ENCODE measurements at places on chromosomes 7 and 10. TPM values are rescaled to one million over a fixed set of nuclear protein-coding genes. Genes with fewer than 3 reads are reported as not detected.

- no peak for DNase-seq
- no peaks in the 10 kb centered on the region for H3K27me3 ChIP-seq
- H3K36me3 ChIP-seq, result peaks cover 46% of the 10 kb centered on the region
- H3K4me3 ChIP-seq, result no peak overlapping the region
- no peak overlapping the region for H3K27ac ChIP-seq
These were observed 6.3 kb downstream of the ALDH18A1 start for GRCh38 chr10:95650232-95650631.

The PNLIP gene
- not detected for total RNA-seq

GRCh38 chr10:71290331-71290730, 28.7 kb upstream of the SLC29A3 start:
- no peak overlapping the region for H3K27ac ChIP-seq
- no peaks in the 10 kb centered on the region for H3K27me3 ChIP-seq
- no peaks in the 10 kb centered on the region for H3K4me1 ChIP-seq
- no peak overlapping the region for H3K4me3 ChIP-seq
- no peak for DNase-seq
- H3K36me3 ChIP-seq, result no peaks in the 10 kb centered on the region

The PHKG1 gene
- total RNA-seq, result 0.21 TPM

The SFXN4 gene
- 46.2 TPM for total RNA-seq

The NYAP1 gene
- total RNA-seq, result 0.63 TPM

GRCh38 chr10:7192831-7193361, 217.9 kb downstream of the SFMBT2 start:
- H3K27me3 ChIP-seq, result no peaks in the 10 kb centered on the region
- no peaks in the 10 kb centered on the region for H3K36me3 ChIP-seq
- no peak overlapping the region for H3K27ac ChIP-seq

GRCh38 chr7:22572937-22573336, 72.9 kb upstream of the STEAP1B start:
- no peak overlapping the region for H3K4me3 ChIP-seq
- H3K27me3 ChIP-seq, result no peaks in the 10 kb centered on the region
- H3K4me1 ChIP-seq, result peaks cover 50% of the 10 kb centered on the region
- peak; percentile 79 for DNase-seq
- peak overlapping the region; percentile 92 for H3K27ac ChIP-seq
- no peaks in the 10 kb centered on the region for H3K36me3 ChIP-seq

The GSTK1 gene
- total RNA-seq, result 131 TPM

- no peak for DNase-seq
- no peak overlapping the region for H3K4me3 ChIP-seq
- no peak overlapping the region for H3K27ac ChIP-seq
- H3K36me3 ChIP-seq, result no peaks in the 10 kb centered on the region
- H3K27me3 ChIP-seq, result no peaks in the 10 kb centered on the region
These were observed 185.0 kb downstream of the MGMT start for GRCh38 chr10:129652021-129652420.

- no peak for DNase-seq
- H3K36me3 ChIP-seq, result no peaks in the 10 kb centered on the region
- no peaks in the 10 kb centered on the region for H3K27me3 ChIP-seq
These were observed 288.6 kb downstream of the NEBL start for GRCh38 chr10:20608503-20608902.

The CDHR3 gene
- 0.26 TPM for total RNA-seq

- H3K4me3 ChIP-seq, result no peak overlapping the region
- no peak for DNase-seq
- H3K27ac ChIP-seq, result no peak overlapping the region
These were observed 14.0 kb upstream of the UNCX start for GRCh38 chr7:1218541-1219165.

The XPNPEP1 gene
- 81.3 TPM for total RNA-seq

The PHTF2 gene
- total RNA-seq, result 55.9 TPM

- peaks cover 46% of the 10 kb centered on the region for H3K4me1 ChIP-seq
- H3K27me3 ChIP-seq, result no peaks in the 10 kb centered on the region
- H3K4me3 ChIP-seq, result no peak overlapping the region
- H3K27ac ChIP-seq, result no peak overlapping the region
- H3K36me3 ChIP-seq, result peaks cover 83% of the 10 kb centered on the region
These were observed 152.4 kb downstream of the ARID5B start for GRCh38 chr10:62053860-62054259.

GRCh38 chr7:114534953-114535352, 120.3 kb downstream of the FOXP2 start:
- H3K27me3 ChIP-seq, result no peaks in the 10 kb centered on the region
- H3K36me3 ChIP-seq, result no peaks in the 10 kb centered on the region
- no peak overlapping the region for H3K27ac ChIP-seq
- DNase-seq, result no peak
- no peaks in the 10 kb centered on the region for H3K4me1 ChIP-seq

The CNNM1 gene
- not detected for total RNA-seq

GRCh38 chr10:97612386-97612785, 20.9 kb downstream of the MORN4 start:
- no peaks in the 10 kb centered on the region for H3K27me3 ChIP-seq
- no peaks in the 10 kb centered on the region for H3K4me1 ChIP-seq
- no peak overlapping the region for H3K27ac ChIP-seq
- H3K36me3 ChIP-seq, result no peaks in the 10 kb centered on the region
- DNase-seq, result peak; percentile 31

GRCh38 chr7:143435266-143435665, 8.0 kb upstream of the TAS2R60 start:
- no peaks in the 10 kb centered on the region for H3K4me1 ChIP-seq
- H3K27ac ChIP-seq, result no peak overlapping the region
- peaks cover 8% of the 10 kb centered on the region for H3K27me3 ChIP-seq
- DNase-seq, result no peak
- H3K36me3 ChIP-seq, result no peaks in the 10 kb centered on the region

DNA sequence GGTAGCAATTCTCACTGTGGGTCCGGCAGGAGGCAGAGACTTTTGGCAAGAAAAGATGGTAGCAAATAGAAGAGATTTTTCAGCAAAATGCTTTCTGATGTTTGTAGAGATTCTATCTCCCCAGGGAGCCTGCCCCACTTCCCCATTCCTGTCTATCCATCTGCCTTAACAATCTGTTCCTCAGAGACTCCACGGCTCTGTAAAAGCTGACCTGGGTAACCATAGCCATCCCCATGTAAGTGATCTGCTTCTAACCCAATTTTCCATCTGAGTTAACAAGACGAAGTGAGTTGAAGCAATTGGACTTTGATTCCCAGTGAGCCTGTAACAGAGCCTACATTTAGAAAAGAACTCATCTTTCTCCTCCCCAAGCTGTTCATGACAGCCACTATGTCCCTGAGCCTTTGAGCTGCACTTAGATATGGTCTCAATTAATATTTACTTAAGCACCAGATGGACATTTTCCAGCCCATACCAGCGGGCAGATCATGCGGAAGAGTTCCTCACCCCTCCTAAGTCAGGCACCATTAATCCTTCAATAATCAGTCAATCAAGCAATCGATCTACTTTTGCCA, 896.1 kb downstream of the CCSER2 start:
- no peak overlapping the region for H3K27ac ChIP-seq
- no peak for DNase-seq
- H3K4me3 ChIP-seq, result no peak overlapping the region
- no peaks in the 10 kb centered on the region for H3K27me3 ChIP-seq
- no peaks in the 10 kb centered on the region for H3K4me1 ChIP-seq
- H3K36me3 ChIP-seq, result no peaks in the 10 kb centered on the region

The OPALIN gene
- total RNA-seq, result not detected

DNA sequence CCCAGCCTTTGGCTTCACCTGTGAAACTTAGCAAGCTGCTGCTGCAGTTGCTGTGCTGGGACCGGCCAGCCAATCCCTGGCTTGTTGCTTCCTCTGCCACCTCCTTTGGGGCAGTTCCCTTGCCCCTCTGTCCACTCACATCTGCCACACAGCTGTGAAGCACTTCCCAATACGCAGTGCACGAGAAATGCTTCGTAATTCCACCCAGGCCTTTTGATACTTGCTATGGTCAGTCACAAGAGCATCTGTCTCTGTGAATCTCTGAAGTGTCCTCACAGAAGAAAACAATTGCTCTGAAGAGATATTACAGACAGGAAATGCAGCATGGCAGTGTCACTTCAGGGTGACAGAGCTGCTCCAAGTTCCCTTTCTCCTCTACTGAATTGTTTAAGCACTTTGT, 208.5 kb downstream of the PTEN start:
- no peaks in the 10 kb centered on the region for H3K27me3 ChIP-seq
- no peak overlapping the region for H3K27ac ChIP-seq
- H3K4me3 ChIP-seq, result no peak overlapping the region
- peaks cover 4% of the 10 kb centered on the region for H3K4me1 ChIP-seq
- DNase-seq, result no peak
- no peaks in the 10 kb centered on the region for H3K36me3 ChIP-seq

- no peak for DNase-seq
- H3K4me1 ChIP-seq, result no peaks in the 10 kb centered on the region
- H3K36me3 ChIP-seq, result no peaks in the 10 kb centered on the region
- H3K27ac ChIP-seq, result no peak overlapping the region
- H3K27me3 ChIP-seq, result no peaks in the 10 kb centered on the region
- no peak overlapping the region for H3K4me3 ChIP-seq
These were observed 28.3 kb downstream of the HIPK2 start for GRCh38 chr7:139749545-139749944.

DNA sequence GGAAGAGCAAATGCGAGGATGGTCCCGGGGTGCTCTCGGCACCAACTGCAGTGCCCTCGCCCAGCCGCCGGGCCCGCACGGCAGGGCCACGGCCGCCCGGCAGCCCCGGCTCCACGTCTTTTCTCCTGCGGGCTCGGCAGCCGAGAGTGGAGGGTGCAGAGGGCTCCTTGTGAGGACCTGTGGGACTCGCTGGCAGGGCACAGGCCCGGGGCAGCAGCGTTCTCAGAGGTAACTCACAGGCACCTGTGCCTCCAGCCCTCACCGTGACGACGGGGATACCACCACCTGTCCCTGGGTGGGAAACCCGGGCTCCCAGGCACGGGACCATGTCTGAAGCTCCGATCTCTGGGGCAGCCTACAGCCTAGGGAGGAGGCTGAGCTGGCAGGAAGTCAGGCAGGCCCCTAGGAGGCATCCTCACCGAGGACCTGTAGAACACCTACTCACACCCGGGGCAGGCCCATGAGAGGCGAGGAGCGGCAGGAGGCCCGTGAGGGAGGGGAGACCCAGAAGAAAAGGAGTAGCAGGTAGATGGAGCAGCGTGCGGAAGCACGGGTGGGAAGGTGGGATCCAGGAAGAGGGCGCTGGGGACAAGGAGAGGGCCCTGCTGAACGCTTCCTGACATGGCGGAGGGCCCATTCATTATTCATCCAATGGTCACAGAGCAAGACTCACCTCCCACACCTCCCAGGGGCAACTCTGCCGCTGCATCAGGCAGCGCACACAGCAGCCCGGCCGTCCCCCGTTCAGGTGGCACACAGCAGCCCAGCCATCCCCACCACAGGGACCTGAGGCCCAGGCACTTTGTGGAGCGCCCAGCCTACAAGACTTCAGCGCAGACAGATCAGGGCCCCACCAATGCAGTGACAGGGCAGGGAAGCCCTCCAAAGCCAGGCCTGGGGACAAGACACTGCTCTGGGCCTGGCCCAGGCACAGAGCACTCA, 244.9 kb downstream of the MAD1L1 start:
- H3K36me3 ChIP-seq, result no peaks in the 10 kb centered on the region
- no peak for DNase-seq
- H3K4me1 ChIP-seq, result no peaks in the 10 kb centered on the region
- no peaks in the 10 kb centered on the region for H3K27me3 ChIP-seq
- no peak overlapping the region for H3K27ac ChIP-seq

The CPA2 gene
- not detected for total RNA-seq

The OR2A7 gene
- not detected for total RNA-seq

- H3K4me1 ChIP-seq, result peaks cover 24% of the 10 kb centered on the region
- H3K27ac ChIP-seq, result peak overlapping the region; percentile 67
- H3K36me3 ChIP-seq, result peaks cover 61% of the 10 kb centered on the region
- H3K27me3 ChIP-seq, result no peaks in the 10 kb centered on the region
- DNase-seq, result no peak
These were observed 882 bp upstream of the CHCHD1 start for GRCh38 chr10:73780966-73781365.

- H3K4me3 ChIP-seq, result no peak overlapping the region
- DNase-seq, result no peak
- no peak overlapping the region for H3K27ac ChIP-seq
- H3K36me3 ChIP-seq, result no peaks in the 10 kb centered on the region
- no peaks in the 10 kb centered on the region for H3K27me3 ChIP-seq
These were observed 167.8 kb upstream of the MYO3A start for GRCh38 chr10:25766213-25766612.

GRCh38 chr7:101922631-101923601, 105.5 kb downstream of the CUX1 start:
- no peak for DNase-seq
- H3K27me3 ChIP-seq, result no peaks in the 10 kb centered on the region
- H3K27ac ChIP-seq, result peak overlapping the region; percentile 57
- peaks cover 23% of the 10 kb centered on the region for H3K4me1 ChIP-seq
- H3K4me3 ChIP-seq, result no peak overlapping the region

- DNase-seq, result no peak
- H3K27me3 ChIP-seq, result no peaks in the 10 kb centered on the region
- H3K36me3 ChIP-seq, result no peaks in the 10 kb centered on the region
- no peak overlapping the region for H3K27ac ChIP-seq
- H3K4me3 ChIP-seq, result no peak overlapping the region
These were observed 34.4 kb downstream of the ZNF783 start for GRCh38 chr7:149296368-149296767.

The GARIN1A gene
- 0.68 TPM for total RNA-seq

DNA sequence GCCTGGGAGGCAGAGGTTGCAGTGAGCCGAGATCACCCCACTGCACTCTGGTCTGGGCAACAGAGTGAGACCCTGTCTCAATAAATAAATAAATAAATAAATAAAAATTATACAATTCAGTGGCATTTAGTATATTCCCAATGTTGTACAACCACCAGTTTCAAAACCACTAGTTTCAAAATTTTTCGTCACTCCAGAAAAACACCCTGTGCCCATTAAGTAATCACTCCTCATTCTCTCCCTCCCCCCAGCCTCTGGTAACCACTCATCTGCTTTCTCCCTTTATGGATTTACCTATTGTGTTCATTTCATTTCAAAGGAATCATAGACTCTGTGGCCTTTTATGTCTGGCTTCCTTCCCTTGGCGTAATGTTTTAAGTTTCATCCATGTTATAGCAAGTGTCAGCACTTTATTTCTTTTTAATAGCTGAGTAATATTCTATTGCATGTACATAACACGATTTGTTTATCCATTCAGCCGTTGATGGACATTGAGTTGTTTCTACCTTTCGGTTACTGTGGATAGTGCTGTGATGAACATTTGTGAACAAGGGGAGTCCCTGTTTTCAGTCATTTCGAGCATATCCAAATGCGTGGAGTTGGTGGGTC, 29.4 kb upstream of the GOLGA7B start:
- H3K4me3 ChIP-seq, result no peak overlapping the region
- no peak for DNase-seq
- no peaks in the 10 kb centered on the region for H3K27me3 ChIP-seq

GRCh38 chr7:5421714-5422395, 1.8 kb downstream of the TNRC18 start:
- H3K4me3 ChIP-seq, result peak overlapping the region; percentile 92
- peak; percentile 76 for DNase-seq
- no peaks in the 10 kb centered on the region for H3K27me3 ChIP-seq
- H3K4me1 ChIP-seq, result peaks cover 39% of the 10 kb centered on the region
- H3K27ac ChIP-seq, result peak overlapping the region; percentile 88
- H3K36me3 ChIP-seq, result peaks cover 22% of the 10 kb centered on the region

- H3K36me3 ChIP-seq, result no peaks in the 10 kb centered on the region
- no peaks in the 10 kb centered on the region for H3K27me3 ChIP-seq
- no peak overlapping the region for H3K27ac ChIP-seq
- no peak overlapping the region for H3K4me3 ChIP-seq
- DNase-seq, result no peak
- H3K4me1 ChIP-seq, result no peaks in the 10 kb centered on the region
These were observed 310.8 kb downstream of the TCERG1L start for GRCh38 chr10:131000743-131001142.
